ENCODE measurements at places on chromosomes 16 and 17.

DNA sequence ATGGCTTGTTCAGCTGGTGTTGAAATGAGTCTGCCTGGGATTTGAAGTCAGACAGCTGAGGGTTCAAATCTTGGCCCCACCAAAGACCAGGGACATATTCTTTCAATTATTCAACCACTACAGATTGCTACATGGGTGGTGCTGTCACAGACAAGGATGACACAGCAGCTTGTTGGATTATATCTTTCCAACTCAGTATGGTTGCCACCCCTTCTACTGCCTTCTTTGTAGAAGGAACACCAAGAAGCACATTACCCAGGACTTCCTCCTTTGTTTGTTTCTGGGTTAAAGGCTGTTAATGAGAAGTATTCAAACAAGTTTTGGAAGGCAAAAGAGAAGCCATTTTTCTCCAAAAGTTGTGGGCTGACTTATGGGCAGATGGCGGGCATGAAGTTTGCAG, 78.6 kb downstream of the COPRS start:
- no peaks in the 10 kb centered on the region for H3K36me3 ChIP-seq
- H3K27ac ChIP-seq = no peak overlapping the region
- no peaks in the 10 kb centered on the region for H3K4me1 ChIP-seq
- no peak for DNase-seq

- peaks cover 8% of the 10 kb centered on the region for H3K4me1 ChIP-seq
- no peaks in the 10 kb centered on the region for H3K36me3 ChIP-seq
- no peak overlapping the region for H3K27ac ChIP-seq
- no peak for DNase-seq
Measured at GRCh38 chr17:77644181-77645071, 314.1 kb upstream of the TNRC6C start.

DNA sequence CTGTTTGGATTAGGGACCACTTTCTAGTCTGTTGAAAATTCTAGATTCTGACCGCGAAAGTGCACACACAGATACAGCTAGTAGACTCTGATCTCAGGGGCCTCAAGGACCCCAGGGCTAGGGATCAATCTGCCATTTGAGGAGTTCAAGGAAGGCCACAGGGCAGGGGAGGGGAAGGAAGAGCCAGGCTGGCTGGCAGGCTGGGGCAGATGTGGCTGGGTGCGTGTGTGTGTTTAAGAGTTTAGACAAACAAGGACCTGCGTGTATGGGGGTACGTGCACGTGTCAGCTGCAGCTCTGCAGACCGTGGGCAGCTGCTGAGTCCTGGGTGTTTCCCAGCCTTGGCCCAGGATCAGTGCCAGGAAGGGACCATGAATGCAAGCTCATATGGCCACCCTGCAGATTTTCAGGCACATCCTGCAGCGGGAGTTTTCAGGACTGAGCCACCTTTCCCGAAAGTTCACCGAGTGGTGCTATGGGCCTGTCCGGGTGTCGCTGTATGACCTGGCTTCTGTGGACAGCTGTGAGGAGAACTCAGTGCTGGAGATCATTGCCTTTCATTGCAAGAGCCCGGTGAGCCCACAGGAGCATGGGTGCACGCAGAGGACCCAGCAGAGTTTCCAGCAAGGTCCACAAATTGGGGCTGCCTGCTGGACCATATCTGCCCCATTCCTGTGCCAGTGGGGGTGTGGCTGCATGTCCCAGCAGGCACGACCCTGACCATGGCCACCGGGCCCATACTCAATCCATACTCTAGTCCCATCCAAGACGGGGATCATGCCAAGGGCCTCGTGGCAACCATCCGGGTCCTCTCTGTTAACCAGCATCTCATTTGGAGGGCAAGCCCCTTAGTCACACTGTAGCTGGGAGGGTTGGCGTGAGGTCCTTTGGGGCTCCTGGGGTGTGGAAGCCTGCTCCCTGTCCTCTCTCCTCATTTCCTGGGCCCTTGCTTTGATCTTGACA, 10.6 kb downstream of the TRPV2 start:
- no peaks in the 10 kb centered on the region for H3K4me1 ChIP-seq
- no peak overlapping the region for H3K27ac ChIP-seq
- no peak overlapping the region for H3K4me3 ChIP-seq
- no peaks in the 10 kb centered on the region for H3K27me3 ChIP-seq
- no peak for DNase-seq

GRCh38 chr17:55533608-55534007, 22.4 kb upstream of the SMIM36 start:
- no peaks in the 10 kb centered on the region for H3K27me3 ChIP-seq
- no peaks in the 10 kb centered on the region for H3K36me3 ChIP-seq
- no peak overlapping the region for H3K27ac ChIP-seq
- H3K4me3 ChIP-seq = no peak overlapping the region
- DNase-seq = no peak

DNA sequence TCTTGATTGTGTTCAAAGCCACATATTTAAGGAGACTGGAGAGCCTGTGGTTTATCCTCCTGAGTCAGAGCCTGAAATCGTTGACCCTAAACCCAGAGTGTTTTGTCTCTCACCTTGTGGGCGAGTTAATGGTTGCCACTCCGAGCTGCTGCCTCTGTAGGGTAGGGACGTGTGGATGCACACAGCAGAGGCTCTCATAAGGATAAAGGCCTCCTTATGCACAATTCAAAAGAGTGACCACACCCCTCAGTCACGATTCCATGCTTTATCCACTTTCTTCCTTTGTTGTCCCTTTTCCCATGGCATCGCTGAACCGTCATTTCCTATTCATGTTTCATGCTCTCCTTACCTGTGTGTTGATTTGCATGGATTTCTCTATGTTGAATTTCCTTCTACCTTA, 805.0 kb upstream of the RBFOX1 start:
- H3K4me3 ChIP-seq = no peak overlapping the region
- H3K4me1 ChIP-seq = no peaks in the 10 kb centered on the region
- H3K36me3 ChIP-seq = no peaks in the 10 kb centered on the region
- H3K27me3 ChIP-seq = no peaks in the 10 kb centered on the region
- DNase-seq = no peak

GRCh38 chr16:64380751-64381150, 741.1 kb downstream of the CDH11 start:
- H3K4me1 ChIP-seq = no peaks in the 10 kb centered on the region
- no peaks in the 10 kb centered on the region for H3K36me3 ChIP-seq

GRCh38 chr16:67562526-67562917, at the start of gene CTCF:
Gene CTCF, plus strand, starts transcription at chr16:67562526. Its CDS starts 48,307 bp downstream, at chr16:67610833.
- H3K4me1 ChIP-seq = peaks cover 3% of the 10 kb centered on the region
- no peak for DNase-seq
- H3K36me3 ChIP-seq = no peaks in the 10 kb centered on the region
- peak within 1 kb of the TSS; percentile 100 for H3K27ac ChIP-seq
- peaks cover 2% of the 10 kb centered on the region for H3K27me3 ChIP-seq
- H3K4me3 ChIP-seq = peak within 1 kb of the TSS; percentile 100

GRCh38 chr16:81997738-81998137, 13.5 kb downstream of the SDR42E1 start:
- no peak for DNase-seq
- H3K27ac ChIP-seq = no peak overlapping the region
- H3K4me1 ChIP-seq = no peaks in the 10 kb centered on the region
- H3K36me3 ChIP-seq = no peaks in the 10 kb centered on the region
- H3K27me3 ChIP-seq = no peaks in the 10 kb centered on the region

DNA sequence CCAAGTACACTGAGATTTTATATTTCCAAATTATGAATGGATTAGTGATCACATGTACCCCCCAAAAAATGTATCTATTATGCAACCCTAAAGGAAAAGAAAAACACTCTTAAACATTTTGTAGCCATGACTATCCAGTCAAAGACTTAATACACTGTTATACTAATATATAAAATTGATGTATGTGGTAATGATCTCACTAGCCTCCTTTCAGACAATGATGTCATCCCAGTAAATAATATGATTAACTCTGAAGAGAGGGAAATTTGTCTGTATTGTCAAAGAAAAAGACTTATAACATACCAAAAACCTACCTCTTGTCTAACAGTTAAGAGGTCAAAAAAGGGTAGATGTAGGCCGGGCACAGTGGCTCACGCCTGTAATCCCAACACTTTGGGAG, 80.7 kb downstream of the USP32 start:
- no peak for DNase-seq
- H3K4me1 ChIP-seq = no peaks in the 10 kb centered on the region
- no peak overlapping the region for H3K4me3 ChIP-seq

Measured in neuronal stem cell (in vitro differentiated cells).